Amygdala (tissue), 56 donors: ENCODE measurements at places on chromosomes 13 and 19.
A peak's percentile ranks its signal among the peaks of the same experiment; 100 is the strongest.

DNA sequence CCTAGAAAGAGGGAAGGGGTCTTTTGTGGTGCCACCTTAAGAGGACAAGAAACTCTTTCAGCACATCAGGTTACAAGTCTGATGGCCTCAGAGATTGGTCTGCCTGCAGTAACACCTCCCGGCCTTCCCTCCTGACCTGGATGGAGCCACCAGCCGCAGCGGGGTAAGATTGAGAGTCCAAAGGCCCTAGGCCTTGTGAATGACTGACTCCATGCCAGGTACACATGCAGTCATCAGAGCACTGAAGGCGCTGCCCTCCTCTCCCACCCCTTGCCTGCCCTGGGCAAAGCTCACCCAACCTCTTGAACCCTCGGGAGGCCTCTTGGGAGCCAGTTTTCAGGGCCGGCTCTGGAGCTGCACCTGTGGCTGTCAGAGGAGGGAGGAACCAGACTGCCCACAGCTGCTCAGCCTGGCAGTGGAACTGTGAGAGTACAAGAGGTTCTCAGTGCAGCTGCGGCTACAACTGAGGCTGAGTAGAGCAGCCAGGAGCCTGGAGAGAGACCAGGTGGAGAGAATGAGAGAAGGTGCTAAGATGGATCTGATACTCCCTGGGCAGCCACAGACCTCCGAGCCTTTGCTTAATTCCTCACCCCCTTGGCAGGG, 23.8 kb upstream of the C13orf42 start:
- DNase-seq: no peak

DNA sequence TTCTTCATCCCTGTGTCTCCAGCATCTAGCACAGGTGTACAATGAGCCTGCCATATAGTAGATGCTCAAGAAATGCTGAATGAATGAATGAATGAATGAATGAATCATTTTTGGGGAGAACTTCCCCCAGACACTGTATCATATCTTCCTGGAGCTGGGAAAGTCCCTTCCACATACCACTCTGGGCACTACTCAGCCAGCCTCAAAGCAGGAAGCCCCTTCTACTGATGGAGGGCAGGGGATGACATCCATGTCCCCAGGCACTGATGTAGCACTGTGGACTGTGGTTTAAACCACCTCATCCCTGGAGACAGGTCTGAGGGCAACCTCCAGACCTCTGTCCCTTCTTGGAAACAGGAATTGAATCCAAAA, 4.8 kb downstream of the GNA15 start:
- no peak for DNase-seq

GRCh38 chr19:5078182-5078581, 109.3 kb downstream of the KDM4B start:
- DNase-seq: no peak

DNA sequence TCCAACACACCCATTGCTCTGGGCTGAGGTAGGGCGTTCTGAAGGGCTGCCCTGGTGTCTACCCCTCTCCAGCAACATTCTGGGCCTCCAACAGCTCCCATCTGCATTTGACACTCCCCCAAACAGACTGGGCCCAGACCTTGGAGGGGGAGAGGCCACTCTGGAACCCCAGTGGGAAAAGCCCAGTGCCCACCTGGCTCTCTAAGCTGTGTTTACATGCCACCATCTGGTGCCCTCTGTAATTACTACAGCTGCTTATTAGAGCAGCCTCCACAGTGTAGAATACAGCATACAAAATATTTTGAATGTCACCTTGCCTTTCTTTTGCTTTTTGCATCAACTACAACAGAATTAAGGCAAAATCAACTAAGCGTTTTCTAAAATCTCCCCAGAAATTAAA, 35.8 kb upstream of the TM9SF2 start:
- DNase-seq: no peak

DNA sequence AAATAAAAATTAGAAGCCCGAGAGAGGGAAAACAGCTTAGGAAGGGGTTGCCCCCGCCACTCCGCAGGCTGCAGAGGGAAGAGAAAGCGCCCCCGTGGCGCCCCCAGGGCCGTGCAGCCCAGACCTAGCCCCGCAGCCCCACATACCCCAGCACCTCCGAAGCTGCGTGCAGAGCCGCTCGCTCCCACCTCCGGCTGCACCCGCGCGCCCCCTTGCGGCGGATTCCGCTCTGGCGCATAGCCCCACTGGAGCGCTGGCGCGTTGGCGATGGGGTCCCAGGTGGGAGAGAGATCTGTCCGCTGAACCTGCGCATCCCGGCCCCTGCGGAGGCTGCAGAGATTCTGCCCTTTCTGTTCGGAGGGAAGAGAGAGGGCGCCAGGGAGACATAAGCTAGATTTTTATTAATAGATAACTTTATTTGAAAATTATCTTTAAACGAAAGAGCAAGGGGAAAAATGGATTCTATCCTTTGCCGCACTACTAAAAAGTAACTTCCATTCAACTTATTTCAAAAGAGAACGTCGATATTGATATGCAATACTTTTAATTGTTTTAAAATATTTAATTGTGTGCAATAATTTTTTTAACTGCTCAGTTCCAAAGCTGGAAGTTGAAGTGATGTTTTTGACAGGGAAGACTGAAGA, 11.7 kb upstream of the CLN5 start:
- peak; percentile 42 for DNase-seq

DNA sequence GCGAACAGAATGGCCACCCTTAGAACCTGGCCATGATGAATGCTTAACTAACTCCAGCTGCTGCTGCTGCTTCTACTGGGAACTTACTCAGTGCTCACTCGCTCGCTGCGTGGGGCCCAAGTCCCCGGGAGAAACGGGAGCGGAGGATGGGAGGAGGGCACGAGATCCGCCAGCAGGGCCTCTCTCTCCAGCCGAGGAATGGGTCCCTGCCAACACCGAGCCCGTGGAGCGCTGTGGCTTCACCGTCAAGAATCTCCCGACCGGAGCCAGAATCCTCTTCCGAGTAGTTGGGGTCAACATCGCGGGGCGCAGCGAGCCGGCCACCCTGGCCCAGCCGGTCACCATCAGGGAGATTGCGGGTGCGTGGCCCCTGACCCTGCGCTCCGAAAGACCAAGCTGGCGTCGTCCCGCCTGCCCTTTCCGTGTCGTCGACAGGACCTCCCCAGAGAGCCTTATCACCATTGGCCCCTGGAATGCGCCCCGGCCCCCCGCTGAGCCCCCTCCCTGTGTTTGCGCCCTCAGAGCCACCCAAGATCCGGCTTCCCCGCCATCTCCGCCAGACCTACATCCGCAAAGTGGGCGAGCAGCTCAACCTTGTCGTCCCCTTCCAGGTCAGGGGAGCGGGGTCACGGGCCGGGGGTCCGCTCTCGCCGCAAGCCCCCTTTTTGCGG, 17.8 kb upstream of the EMC10 start:
- DNase-seq: no peak

DNA sequence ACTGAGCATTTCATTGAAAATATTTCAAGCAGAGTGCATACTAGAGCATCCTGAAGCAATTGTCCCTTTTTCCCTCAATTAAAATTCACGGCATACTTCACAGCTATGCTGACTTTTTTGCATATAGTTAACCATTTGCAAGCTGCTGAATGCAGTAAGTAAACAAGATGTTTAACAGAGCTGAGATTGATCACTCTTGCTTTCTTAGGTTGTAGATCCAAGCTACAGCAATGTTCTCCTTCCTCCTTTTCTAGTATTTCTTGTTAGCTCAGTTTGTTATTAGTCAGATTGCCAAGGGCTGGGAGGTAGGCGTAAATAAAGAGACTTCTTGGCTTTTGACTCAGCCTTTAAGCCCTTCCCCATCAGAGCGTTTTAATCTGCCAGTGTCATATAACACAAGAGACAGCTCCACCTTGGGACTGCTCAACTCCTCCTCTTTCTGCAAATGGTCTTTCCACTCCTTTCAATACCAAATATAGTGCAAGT, at the start of gene SLITRK6:
SLITRK6 (minus strand) TSS at position 323 of the 486 bp plus-strand sequence. CDS start 2,911 bp downstream, outside the sequence.
- no peak for DNase-seq

DNA sequence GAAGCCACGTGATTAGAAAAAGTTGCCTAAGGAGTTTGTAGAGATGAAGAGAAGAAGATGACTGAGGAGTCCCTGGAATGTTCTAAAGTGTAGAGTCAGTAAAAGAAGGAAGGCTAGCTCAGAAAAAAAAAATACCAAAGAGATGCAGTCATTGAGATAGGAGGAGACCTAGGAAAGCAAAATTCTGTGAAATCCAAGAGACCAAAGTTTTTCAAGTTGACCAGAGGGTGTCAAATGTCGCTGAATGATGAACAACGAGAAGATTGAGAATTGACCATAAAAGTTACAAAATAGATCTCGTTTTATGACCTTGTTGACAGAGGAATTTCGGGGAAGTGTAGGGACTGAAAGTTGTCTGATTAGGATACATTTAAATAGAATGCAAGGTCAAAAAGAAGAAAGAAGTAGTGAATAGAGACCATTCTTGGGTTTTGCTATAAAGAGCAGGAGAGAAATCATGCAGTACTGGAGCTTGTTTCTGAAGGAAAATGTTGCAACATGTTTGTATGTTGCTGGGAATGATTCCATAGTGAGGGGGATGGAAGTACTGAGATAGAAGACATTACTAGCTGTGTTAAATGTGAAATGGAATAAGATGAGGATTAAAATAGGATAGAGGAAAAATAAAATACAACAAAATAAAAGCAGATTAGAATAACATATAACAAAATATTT, 30.2 kb upstream of the HTR2A start:
- DNase-seq: no peak
